ENCODE measurements at places on chromosomes 11 and 22.

GRCh38 chr22:32796865-32797573 is 4.5 kb upstream of the TIMP3 start:
- DNase-seq, result peak; percentile 29

GRCh38 chr11:3225159-3225758 is 6.6 kb upstream of the MRGPRG start:
- DNase-seq, result no peak

- no peak for DNase-seq
Measured at GRCh38 chr11:77071077-77071476, 4.3 kb downstream of the CAPN5 start.

GRCh38 chr11:25758145-25758661 is 573.7 kb upstream of the ANO3 start:
- no peak for DNase-seq

- DNase-seq, result no peak
Measured at GRCh38 chr11:116162086-116162885, 610.5 kb downstream of the BUD13 start.

DNA sequence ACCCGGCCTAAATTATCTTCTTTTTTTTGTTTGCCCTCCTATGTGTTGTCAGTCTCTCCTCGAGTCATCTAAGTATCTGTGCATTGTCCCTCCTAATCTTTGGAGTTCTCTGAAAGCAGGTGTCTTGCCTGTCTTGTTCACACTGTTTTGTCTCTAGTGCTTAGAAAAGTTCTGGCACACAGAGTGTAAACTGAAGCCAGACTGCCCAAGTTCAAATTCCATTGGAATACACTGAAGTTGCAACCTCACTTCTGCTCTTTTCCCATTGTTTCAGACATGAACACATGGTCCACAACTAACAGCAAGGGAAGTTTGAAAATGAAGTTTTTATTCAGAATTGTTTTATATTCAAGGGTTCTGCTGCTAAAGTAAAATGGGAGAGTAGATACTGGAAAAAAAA is 38.7 kb downstream of the PAX6 start:
- no peak for DNase-seq

DNA sequence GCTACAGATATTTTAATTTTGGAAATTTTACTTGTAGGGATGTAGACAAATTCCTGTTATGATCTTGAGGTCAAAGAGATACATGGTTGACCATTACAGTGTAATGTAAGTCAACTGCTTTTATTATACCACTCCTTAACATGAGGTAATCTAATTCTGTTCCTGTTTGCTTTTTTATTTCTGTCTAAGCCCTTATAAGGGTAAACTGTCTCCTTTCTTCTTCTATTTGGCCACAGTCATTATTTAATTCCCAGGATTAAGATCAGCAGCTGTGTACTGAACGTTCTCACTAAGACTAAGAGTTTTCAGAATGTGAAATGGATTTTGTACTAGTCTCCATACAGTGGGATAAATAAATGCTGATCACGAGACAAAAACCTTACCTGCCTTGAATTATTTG is 32.8 kb downstream of the C2CD3 start:
- DNase-seq, result no peak

Data from amygdala (tissue), 56 donors.